Activated CD4-positive, alpha-beta T cell treated with anti-CD3 and anti-CD28 coated beads for 4 hours (primary cell): ENCODE measurements at places on chromosomes 4 and X.
A peak's percentile ranks its signal among the peaks of the same experiment; 100 is the strongest.

DNA sequence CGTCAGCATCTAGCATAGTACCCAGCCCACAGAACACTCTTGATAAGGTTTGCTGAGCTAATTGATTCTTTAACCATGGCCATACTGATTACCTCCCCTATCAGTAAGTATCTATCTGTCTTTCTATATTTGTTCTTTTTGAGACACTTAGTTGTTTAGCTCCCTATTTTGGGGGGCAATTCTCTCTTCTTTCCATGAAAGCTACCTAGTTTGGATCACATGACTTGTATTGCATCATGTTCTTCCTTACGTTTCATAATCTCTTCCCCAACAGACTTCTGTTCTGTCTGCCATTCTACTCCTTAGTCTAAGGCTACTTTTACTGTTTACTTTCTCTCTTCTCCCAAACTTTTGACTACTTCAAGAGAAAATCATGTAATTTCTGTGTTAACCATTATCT, 39.0 kb downstream of the TBC1D19 start:
- no peak for DNase-seq

DNA sequence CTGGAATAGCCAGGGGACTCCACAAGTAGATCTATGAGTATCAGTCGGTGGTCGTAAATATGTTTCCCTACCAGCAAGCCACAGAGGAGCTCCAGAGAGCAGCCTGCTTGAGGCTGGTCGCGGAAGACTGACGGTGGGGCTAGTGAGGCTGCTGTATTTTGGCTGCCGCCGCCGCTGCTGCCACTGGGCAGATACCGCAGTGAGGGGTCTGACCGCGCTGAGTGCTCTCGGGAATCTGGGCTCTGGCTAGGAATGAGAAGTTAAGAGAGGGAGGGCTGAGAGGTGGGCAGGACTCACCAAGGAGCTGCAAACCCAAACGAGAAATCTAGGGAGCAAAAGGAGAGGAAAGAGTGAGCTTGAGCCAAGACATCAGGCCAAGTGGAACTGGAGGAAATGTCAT, at the start of gene EXOC1L:
EXOC1L (plus strand) TSS at position 157 of the 400 bp plus-strand sequence; CDS start at position 394, 237 bp downstream.
- DNase-seq = no peak

DNA sequence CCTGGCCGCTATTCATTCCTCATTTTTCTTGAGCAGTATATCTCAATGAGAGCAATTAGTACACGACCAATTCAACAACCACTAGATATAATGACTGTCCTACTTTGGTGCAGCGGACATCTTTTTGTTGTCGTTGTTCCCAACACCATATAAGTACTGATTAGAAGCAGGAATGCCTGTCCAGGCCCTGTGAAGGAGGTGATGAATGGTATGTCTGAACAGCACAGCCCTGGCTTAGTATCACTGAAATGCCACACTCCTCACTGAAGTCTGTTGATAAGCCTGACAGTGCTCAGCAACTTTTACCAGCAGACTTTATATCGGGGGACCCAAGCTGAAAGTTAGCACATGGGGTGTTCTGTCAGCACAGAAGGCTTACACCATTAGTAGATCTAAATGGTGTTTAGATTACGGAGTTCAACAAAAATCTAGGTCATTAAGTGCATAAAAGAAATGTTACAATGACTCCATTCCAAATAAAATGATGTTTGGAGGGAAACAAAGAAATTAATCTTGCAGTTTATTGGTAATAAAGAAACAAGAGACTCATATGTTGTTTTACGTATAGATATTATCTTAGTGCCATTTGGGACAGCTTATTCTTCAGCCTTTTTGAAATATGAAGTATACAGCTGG, 228.3 kb upstream of the TTC29 start:
- no peak for DNase-seq

DNA sequence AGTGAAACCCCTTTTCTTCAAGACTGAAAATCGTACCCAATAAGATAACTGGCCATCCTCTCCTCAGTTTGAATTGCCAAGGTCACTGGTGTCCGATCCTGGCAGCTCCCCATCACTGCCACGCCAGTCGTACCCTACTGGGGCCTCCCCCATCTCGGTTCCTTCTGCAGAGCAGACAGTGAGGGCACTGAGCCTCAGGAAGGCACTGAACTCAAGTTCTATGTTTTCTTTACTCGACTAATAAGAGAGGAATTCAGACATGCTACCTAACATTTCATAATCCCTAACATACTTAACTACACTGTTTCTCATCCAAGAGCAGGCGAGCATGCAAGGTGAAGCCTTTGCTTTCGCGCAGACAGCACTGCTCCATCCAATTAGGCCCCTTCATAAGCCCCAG, 23.4 kb downstream of the ZFYVE28 start:
- no peak for DNase-seq

GRCh38 chrX:47958761-47959342, 44.9 kb downstream of the ZNF182 start:
- DNase-seq = peak; percentile 2

DNA sequence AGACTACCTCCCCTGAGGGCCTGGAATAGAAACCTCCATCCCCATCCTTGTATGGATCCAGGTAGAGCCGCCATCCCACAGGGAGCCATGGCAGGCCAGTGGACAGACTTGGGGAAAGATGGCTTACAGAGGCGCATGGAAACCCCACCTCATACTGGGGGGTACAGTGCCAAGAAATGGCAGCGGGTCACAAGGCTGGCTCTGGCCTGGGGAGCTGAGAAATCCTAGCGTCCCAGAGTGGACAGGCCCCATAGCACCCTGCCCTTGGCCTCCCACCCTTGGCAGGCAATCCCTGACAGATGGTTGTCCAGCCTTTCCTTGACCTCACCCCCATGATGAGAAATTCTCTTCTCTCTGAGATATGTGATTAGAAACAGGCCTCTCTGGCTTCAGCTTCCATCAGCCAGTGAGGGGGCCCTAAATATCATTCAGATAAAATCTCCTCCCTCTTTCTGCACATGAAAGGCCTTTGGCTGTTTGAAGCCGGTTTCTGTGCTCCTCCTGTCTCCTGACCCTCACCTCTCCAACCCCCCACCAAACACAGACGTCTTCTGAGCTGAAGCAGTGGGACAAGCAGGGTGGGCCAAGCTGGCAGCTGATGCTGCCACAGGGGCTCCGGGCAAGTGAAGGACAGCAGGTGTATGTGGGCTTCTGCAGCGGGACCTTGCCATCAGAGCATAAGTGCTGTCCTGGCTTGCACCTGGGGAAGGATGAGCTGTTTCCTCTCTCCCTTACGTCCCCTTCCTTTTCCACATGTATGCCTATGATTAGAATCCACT, 204.4 kb upstream of the MAMLD1 start:
- DNase-seq = no peak

DNA sequence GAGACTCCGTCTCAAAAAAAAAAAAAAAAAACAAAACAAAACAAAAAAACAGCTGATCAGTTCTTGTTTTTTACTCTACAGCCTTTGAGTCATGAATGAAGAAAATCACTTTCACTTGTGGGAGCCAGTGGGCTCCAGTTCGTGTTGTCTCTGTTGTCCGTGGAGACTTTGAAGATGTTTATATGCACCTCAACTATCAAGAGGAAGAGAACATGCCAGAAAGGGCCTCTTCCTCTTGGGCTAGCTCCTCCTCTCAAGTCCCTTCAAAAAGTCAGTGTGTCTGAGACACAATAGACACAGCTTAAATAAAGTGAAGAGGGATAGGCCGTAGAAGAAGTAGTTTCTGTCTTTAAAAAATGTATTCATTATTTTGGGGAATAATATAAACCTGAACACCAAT, 182.7 kb downstream of the KDR start:
- DNase-seq = no peak

GRCh38 chr4:174702979-174703478, 126.0 kb downstream of the GLRA3 start:
- no peak for DNase-seq

DNA sequence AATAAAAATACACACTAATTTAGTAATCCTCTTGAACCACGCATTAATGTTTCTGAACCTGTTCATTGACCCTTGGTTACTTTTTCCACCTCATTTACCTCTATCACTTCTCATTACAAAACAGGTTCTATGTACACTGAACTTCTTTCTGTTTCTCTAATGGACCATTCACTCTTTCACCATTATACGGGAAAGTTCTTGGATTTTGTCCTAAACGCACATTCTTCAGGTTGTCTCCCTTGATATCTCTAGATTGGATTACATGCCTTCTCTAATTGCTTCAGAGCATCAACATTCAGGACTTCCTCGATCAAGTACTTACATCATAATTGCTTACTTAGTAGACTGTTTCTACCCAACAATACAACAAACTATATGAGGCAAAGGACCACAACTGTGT, 359.4 kb upstream of the FSTL5 start:
- no peak for DNase-seq

GRCh38 chr4:139779691-139780090, 114.1 kb downstream of the MGST2 start:
- DNase-seq = no peak

GRCh38 chr4:61828960-61829359, 628.8 kb downstream of the ADGRL3 start:
- no peak for DNase-seq

- DNase-seq = peak; percentile 10
Measured at GRCh38 chr4:4460759-4461158, 73.9 kb downstream of the NSG1 start.

DNA sequence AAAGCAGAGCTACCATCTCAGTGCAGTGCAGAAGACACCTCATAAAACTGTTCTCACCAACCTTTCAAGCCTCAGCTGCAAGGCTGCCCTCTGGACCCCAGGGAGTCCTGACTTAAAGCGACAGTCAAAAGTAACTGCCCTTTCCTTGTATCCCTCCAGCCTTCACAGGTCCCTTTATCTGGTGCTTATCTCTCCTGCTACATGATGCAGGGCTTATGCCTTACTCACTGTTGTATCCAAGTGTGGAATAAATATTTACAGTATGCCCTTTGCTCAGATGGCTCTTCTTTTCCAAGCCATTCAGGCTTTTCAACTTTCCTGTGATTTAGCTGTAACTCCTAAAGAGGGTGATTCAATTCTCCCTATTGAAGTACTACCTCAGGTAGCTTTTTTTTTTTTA, 92.6 kb downstream of the KDR start:
- no peak for DNase-seq

DNA sequence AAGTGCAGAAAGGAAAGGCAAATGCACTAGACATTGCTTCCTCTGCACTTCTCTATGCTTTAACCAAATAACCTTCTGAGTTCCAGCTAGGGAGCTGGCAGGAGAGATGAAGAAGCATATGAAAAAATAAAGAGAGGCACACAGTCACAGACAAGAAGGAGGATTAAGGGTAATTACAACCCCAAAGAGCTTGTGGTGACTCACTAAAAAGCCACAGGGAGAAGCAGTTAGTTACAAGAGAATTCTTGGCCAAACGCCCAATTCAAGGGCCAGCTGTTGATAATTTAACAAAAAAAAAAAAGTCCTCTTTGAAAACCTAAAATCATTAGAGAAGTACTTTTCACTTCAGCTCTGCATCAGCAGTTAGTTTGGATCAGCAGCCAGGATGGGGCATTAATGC, 478.0 kb downstream of the KCNIP4 start:
- no peak for DNase-seq

DNA sequence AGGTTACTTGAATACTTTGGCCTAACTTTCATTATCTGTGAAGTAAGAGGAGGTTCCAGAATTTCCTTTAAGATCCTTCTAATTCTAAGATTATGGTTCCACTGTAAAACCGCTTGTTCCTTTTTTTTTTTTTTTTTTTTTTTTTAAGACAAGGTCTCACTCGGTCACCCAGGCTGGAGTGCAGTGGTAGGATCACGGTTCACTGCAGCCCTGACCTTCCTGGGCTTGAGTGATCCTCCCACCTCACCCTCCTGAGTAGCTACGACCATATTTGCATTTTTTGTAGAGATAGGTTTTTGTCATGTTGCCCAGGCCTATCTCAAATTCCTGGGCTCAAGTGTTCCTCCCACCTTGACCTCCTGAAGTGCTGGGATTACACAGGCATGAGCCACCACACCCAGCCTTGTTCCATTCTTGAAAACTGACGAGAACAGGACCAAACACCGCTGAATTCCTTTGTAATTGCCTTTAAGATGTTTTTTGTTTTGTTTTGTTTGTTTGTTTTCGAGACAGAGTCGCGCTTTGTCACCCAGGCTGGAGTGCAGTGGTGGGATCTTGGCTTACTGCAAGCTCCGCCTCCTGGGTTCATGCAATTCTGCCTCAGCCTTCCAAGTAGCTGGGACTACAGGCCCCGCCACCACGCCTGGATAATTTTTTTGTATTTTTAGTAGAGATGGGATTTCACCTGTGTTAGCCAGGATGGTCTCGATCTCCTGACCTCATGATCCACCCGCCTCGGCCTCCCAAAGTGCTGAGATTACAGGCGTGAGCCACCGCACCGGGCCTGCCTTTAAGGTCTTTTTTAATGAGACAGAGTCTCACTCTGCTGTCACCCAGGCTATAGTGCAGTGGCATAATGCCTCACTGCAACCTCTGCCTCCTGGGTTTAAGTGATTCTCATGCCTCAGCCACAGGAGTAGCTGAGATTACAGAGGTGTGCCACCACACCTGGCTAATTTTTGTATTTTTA, 6.8 kb downstream of the PDS5A start:
- DNase-seq = no peak

DNA sequence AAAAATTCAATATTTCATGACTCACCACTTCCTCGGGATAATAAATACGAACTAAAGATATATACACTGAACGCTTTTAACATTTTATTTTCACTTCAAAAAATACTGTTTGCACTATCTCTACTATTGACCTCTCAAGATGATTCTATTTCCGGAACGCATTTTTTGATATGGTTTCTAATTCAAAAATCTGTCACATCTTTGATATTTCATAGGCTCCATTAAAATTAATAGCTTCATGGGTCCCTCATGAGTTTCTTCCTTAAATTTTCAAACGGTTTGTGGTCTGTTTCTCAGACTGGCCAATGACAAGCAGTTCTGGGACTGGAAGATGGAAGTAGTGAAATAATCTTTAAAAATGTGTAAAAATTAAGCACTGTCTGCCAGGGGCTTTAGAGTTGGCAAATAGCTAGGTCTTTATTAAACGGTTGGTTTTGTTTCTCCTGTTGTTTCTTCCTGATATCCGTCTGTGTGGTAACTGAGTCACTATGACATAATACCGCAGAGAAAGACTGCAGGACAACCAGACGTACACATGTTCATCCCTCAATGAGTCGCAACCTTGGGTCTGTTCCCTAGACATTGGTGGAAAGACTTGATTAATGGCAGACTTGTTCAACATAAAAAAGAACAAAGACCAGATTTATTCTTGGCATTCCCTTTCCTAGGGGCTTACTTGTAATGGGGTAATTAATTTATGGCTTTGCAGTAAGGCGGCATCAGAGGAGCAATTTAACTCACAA, 133.8 kb downstream of the PALLD start:
- no peak for DNase-seq

DNA sequence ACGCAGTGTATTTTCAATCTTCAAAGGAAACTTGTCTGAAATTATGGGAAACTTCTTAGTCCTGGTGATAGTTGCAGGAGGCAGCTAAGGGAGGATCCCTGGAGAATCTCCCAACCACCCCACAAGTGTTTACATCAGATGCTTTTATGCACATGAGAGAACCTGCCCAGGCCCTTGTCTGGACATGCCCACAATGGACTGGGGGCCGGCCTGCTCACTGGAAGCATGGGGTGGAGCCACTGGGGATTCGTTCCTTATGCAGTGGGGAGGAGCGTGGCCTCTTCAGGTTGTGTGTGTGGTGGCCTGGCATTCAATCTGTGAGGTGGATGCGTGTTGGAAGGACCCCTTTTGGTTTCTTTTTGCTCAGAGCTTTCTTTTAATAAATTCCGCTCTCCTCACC, 398.7 kb upstream of the PPP1R2C start:
- DNase-seq = no peak
